Activated CD8-positive, alpha-beta memory T cell treated with anti-CD3 and anti-CD28 coated beads for 1 hour (primary cell): ENCODE measurements at places on chromosomes 2 and 18.

DNA sequence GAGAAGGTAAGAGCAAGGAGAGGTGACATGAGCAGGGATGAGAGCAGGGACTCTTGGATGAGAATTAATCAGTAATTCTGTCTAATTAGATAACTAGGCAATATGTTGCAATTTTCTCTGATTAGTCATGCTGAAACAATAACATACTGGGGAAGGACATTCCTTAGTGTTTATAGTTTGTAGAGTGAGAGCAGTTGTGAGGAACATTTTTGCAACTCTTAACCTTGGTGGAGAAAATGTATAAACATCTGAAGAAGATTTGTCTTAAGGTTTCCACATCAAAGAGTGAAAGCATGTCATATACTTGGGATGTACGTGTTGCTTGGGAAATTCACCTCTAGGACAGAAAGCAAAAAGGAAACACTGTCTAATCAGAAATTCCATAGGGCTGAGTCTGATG is 955.4 kb upstream of the FANCL start:
- no peak for DNase-seq

GRCh38 chr2:187475499-187476248 is 27.6 kb upstream of the CALCRL start:
- no peak for DNase-seq

- DNase-seq = no peak
Observed at GRCh38 chr2:68426848-68427579, 40.1 kb downstream of the FBXO48 start.

- no peak for DNase-seq
Observed at GRCh38 chr2:31314761-31315160, 80.8 kb downstream of the EHD3 start.

DNA sequence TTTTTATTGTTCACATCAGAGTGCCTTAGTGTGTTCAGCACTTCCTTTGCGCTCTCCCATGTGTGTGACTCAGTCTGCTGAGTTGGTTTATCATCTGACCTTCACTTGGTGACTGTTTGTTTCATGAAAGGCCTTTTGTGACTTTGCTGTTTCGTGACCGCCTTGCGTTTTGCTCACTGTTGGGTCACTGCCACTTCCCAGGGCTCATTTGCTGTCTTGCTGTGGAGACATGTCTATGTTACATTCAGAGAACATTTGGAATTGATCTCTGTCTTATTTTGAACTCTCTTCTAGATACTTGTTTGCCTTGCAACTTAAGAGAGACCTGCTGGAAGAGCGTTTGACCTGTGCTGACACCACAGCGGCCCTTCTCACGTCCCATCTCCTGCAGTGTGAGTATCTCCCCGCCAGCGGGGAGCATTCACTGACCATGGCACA is 54.7 kb downstream of the FARP2 start:
- no peak for DNase-seq

DNA sequence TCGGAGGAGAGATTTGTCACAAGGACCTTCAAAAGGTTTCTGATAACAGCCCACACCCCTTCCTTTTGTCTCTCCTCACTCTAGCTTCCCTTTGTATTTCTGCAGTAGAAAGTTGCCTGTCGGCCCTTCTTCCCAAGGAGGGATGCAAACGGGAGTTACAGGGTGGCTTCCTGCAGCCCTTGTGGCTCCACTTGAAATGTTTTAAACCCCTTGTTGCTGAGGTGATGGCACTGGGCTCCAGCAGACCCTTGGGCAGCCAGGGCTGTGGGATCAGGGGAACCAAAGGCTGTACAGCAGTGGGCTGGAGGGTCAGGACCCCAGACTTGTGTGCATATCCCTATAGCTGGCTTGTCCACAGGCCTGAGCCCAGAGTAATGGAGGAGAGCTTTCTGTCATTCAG is 62.1 kb downstream of the COA5 start:
- no peak for DNase-seq

- DNase-seq = no peak
Observed at GRCh38 chr2:54999182-54999581, 51.1 kb downstream of the RTN4 start.

DNA sequence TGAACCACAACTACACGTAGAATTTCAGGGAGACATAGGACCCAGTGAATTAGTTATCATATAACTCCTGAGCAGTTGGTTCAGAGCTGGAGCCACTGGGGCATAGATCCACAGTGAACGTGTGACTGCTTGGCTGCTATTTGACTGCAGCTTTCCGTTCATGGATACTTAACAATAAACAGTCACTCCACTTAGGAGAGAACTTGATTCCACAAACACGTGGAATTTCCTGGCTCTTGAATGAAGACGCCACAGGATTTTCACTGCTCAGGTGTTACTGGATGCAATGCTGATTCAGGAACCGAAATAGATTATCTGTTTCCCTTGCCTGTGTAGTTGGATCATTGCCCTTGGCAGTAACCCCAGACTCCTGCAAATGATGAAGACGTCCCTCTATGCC is 679.1 kb upstream of the ZEB2 start:
- DNase-seq = no peak

DNA sequence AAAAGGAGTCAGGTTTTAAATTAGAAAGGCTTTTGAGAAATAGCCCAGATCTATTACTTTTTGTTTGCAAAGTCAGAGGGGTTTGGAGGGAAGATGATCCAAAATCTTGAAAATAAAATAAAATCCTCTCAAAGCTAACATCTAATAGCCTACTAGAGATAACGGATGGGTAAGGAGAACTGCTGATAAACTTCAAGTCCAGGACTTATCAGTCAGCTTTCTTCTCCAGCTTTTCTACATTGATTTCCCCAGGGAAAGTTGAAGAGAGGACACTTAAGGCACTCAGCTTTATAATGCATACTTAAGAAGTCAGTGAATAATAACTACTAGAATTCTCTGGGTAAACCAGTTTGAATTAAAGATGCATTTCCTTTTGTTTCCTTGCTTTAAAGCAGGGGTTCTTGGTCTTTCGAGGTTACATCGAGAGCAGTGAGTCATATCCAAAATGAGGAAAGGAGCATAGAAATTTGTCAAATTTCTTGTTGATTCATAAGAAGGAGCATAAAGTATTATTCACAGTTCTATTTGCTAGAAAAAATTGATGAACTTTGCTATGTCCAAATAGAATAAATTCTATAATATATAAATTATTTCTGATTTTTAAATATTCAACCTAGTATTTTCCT is 43.2 kb upstream of the ITPRID2 start:
- no peak for DNase-seq

- DNase-seq = no peak
Observed at GRCh38 chr2:25981596-25982272, 563 bp downstream of the KIF3C start.

GRCh38 chr2:222532315-222532714 is 108.0 kb downstream of the SGPP2 start:
- DNase-seq = no peak

DNA sequence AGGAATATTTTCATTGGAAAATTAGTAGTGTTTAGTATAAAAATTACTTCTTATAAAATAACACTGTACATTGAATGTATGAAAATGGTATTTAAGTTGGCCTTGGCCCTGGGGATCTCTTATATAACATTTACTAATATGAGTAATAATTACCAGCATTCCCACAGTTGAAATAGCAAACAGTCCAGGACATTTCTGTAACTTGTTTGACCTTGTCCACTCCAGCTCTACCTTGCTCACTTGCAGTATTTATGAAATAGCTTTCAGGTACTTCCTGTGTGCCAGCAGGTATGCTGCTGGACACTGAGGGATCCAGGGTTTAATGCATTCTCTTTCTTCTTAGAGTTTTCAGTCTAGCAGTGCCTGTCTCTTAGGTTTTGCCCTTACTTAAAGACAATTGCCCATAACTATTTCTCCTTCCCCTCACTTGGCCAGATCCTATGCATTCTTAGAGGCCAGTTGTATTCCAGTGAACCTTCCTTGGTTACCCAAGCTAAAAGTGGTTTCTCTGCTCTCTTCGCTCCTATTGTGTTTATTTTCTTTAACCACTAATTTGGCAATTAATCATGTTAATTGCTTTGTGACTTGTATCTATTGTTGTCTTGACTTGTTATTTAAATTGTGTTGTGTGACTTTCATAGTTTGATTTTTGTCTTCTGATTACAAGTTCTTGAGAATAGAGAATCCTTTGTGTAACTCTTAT is 25.9 kb downstream of the BABAM2 start:
- DNase-seq = no peak

- DNase-seq = no peak
Observed at GRCh38 chr2:52036024-52036423, 1004.1 kb upstream of the NRXN1 start.

GRCh38 chr2:222637067-222637466 is 18.8 kb downstream of the FARSB start:
- no peak for DNase-seq

- DNase-seq = no peak
Observed at GRCh38 chr2:46157966-46158310, 139.3 kb upstream of the EPAS1 start.

- DNase-seq = no peak
Observed at GRCh38 chr18:50830544-50830943, 10.7 kb upstream of the MRO start.

DNA sequence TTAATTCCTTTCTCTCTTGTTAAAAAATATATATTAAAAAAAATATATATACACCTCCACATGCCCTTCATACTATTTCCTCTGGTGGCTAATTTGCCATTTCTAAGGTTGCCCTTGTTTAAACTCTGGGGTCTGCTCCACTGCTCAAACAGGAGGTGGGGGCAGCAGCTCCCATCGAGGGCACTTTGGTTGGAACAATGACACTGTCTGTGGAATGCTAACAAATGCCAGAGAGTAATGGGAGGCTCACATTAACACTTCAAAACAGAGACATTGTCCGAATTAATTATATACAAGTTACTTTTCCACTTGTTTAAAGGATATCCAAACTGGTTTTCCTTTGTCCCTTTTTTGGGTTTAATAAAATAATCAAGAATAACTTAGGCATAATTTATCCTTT is 58.8 kb upstream of the CD302 start:
- DNase-seq = no peak

DNA sequence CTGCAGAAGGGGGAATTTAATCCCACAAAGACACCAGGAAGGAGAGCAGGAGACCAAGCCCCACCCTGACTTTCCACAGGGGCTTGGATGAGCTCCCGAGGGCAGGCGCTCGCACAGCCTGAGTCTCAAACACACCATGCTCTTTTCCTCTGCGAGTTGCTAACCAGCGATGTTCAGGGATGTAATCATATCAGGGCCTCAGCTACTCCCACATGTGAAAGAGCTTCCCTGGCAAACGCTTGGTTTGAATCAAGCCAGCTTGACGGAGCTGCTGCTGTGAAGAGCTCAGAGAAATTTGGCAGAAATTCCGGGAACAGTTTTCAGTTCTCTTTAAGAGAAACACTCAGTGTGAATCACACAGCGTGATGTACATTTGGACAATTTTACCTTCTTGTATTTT is 385.8 kb downstream of the GALR1 start:
- no peak for DNase-seq

DNA sequence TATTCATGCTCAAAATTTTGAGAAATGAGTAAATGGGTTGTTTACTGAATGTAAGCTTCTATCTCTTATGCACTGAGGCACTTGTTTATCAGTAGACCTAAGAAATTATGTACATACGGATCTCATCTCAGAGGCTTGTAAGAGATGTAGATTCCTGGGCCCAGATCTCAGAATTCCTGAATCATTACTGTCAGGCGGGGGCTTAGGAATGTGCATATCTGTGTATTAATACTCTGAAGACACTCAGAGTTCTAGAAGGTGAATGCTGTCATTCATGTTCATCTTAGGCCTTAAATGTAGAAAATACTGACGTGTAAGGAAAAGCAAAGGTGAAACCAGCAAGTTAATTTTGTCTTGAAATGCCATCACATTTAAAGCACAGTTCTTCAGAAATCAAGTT is 169.6 kb downstream of the FMNL2 start:
- DNase-seq = no peak

GRCh38 chr2:230691005-230691647 is 21.5 kb upstream of the CAB39 start:
- no peak for DNase-seq

DNA sequence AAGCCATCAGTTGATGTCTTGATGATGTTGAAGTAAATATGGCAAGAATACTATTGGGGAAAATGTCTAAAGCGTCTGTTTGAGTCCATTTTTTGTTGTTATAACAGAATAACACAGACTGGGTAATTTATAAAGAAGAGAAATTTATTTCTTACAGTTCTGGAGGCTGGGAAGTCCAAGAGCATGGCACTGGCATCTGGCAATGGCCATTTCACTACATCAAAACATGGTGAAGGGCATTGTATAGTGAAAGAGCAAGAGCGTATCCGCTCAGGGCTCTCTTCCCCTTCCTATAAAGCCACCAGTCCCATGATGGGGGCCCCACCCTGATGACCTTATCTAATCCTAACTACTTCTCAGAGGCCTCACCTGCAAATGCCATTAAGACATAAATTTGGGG is 29.6 kb upstream of the MRPL19 start:
- no peak for DNase-seq

GRCh38 chr2:97910403-97911205 is 85.1 kb downstream of the TMEM131 start:
- DNase-seq = no peak

GRCh38 chr2:121707344-121707919 is 29.2 kb downstream of the NIFK start:
- no peak for DNase-seq

- no peak for DNase-seq
Observed at GRCh38 chr2:238107525-238108422, 7.6 kb downstream of the ESPNL start.

DNA sequence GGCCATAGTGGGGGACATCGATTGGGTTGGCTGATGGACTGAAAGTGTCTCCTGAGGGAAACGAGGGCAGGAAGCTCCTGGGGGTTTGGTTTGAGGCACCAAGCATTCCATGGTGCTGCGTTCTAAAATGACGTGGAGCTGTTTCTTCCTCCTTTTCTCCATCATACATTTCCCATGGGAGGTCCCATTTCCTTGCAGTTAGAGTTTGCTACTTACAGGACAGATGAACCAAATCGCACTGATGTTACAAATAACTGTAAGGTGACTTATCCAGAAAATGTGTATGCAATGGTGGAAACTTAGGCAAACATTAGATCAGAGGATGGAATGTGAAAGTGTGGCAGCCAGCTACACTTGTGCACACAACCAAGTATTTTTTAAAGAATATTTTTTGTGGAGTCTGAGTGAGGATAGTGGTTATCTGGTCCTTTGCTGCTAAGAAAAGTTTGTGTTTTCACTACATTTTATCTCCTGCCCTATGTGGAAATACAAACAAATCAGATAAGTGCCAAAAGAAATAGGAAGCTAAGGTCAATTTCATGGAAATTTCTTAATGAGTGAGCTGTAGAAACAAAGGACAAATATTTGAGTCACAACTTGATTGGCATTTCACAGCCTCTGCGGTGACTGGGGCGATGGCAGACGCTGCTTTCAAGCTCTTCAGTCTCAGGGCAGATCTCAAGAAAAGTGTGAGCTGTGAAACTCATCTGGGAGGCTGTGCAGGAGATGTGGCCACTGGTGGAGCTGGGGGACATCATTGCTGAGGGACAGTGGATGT is 256.2 kb downstream of the TSN start:
- no peak for DNase-seq

- no peak for DNase-seq
Observed at GRCh38 chr2:181143790-181144300, 163.4 kb downstream of the UBE2E3 start.
